ENCODE measurements at places on chromosomes 6 and 20.
A peak's percentile ranks its signal among the peaks of the same experiment; 100 is the strongest.

GRCh38 chr6:150201285-150201684 is 58.4 kb downstream of the PPP1R14C start:
- no peak for DNase-seq

- DNase-seq, result no peak
These were observed 7.2 kb upstream of the THEMIS start for GRCh38 chr6:127907960-127908640.

DNA sequence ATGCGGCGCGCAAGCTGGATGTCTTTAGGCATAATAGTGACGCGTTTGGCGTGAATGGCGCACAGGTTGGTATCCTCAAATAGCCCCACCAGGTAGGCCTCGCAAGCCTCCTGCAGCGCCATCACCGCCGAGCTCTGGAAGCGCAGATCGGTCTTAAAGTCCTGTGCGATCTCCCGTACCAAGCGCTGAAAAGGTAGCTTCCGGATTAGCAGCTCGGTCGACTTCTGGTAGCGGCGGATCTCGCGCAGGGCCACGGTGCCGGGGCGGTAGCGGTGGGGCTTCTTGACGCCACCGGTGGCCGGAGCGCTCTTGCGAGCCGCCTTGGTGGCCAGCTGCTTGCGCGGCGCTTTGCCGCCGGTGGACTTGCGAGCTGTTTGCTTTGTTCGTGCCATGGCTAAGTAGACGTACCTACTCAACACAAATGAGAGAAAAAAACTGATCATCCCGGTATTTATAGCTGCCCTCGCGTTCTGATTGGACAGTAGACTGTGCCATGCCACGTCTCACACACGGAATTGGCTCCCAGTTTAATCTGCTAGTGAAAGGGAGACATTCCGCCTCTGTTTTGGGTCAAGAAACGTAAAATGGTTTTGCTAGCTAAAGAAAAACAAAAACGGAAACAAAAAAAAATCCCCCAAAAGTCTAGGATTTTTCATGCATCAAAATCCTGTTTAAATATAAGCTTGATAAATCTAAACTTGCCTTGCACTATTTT is 40.1 kb downstream of the OR2B2 start:
- DNase-seq, result peak; percentile 67

GRCh38 chr6:195861-196360 is 96.4 kb upstream of the DUSP22 start:
- DNase-seq, result peak; percentile 24

DNA sequence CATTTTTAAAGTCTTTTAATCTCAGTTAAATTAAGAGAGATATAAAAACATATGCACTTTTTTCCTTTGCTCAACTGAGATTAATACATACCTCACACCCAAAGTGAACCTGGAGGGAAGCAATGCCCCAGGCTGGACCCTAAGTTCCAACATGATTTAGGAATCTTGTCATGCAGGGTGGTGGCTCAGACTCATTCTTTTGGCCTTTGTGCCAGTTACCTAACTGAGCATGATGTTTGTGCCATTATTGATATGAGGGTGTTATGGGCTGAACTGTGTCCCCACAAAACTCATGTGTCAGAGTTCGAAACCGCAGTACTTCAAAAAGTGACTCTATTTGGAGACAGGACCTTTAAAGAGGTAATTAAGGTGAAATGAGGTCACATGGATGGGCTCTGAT is 188.0 kb downstream of the ARHGAP18 start:
- DNase-seq, result no peak

Data from stimulated activated CD8-positive, alpha-beta memory T cell treated with anti-CD3 and anti-CD28 coated beads, Interleukin-7, amount 100 ng/mL, for 1 hour (primary cell).